ENCODE measurements at places on chromosomes 4 and X.

- DNase-seq, result no peak
These were observed 7.6 kb upstream of the LAMP2 start for GRCh38 chrX:120476714-120477113.

GRCh38 chr4:150007512-150007911 is 70.7 kb upstream of the DCLK2 start:
- no peak for DNase-seq

- no peak for DNase-seq
These were observed 91.7 kb upstream of the HPGD start for GRCh38 chr4:174613979-174614378.

GRCh38 chrX:70176938-70177533 is at the start of gene DGAT2L6:
Gene DGAT2L6, plus strand, starts transcription at chrX:70177483. Its CDS starts 100 bp downstream, at chrX:70177583.
- DNase-seq, result no peak

DNA sequence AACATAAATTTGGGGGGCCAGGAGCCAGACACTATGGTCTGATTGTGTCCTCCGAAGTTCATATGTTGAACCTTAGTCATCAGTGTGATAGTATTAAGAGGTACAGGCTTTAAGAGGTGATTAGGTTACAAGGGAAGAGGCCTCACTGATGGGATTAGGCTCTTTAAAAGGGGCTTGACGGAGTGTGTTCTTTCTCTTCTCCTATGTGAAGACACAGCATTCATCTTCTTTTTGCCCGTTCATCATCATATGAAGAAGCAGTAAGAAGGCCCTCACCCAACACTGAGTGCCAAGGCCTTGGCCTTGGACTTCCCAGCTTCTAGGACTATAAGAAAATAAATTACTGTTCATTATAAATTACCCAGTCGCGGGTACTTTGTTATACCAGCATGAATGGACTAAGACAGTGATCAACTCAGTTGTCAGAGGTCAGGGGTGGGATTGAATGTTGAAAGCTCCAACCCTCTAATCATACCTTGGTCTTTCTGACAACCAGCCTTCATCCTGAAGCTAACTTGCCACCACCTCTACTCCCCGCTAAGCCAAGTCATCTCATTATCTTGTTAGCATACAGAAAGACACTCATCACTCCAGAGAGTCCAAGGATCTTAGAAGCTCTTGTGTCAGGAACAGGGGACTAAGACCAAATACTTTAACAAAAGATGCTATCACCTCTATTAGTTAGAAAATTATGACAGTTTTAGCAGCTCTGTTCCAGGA is 543.4 kb upstream of the DIPK2B start:
- DNase-seq, result no peak

DNA sequence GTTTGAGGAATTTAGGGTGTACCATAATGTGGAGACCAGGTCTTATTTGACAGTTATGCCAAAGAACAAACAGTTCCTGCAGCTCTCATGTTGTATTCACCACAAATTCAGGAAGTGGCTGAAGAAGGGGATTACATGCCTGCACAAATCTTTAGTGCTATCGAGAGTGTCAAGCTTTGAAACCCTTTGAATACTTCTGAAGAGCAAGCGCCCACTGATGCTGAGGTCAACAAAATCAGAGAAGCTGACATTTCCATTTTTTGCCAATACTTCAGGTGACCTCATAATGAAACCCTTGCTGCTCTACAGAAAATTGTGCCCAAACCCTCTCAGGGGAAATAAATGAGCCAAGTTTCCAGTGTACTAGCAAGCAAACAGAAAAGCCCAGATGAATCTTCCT is 28.4 kb downstream of the PAK3 start:
- no peak for DNase-seq

DNA sequence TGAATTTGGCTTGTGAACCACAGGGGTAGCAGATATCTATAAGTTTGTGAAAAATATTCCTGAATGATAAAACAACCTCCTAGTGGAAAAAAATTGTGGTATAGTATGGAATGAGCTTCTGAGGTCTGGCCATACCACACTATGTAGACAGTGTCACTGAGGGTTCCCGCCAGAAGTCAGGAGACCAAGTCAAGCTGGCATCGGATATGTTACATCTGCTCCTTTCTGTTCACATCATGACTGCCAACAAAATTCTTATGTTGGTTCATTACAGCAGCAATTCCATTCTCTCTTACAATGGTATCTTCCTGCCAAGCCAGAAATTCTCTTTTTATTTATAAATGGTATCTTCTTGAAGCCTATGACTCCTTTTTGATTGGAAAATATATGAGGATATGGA is 273.0 kb downstream of the PPP3CA start:
- DNase-seq, result no peak

DNA sequence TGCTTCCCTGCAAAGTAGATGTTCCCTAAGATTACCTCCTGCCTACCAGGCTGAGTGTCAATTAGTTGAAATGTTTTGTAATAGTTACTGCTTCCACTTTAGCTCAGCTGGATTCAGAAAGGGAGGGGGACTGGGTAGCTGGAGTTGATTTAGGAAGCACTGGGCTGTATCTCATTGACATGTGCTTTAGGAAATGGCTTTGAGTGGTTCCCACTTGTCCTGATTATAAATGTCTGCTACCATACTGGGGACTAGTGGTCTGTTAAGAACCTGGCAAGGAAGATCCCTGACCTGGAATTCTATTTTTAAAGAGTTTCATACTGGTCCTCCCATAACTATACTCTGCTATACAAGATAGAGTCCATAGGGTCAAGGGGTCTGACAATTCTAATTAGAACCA is 363.9 kb upstream of the PPP1R2C start:
- no peak for DNase-seq

DNA sequence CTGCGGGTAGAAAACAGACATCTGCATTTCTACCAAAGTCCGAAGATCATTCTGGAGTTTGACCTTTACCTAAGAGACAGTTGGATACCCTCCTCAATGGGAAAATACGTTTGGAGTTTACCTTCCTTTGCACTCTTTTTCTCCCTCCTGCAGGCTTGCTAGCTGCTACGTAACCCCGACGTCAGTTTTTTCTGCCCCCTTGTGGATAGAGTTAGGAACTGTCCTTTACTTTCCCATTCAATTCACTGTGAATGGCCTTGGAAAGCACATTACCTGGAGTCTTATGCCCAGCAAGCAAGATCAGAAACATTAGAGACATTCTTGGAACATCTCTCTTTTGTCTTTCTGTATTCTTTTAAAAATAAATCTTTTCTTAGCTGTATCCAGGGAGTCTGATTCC is 250.7 kb downstream of the NAP1L3 start:
- DNase-seq, result peak; percentile 6

- DNase-seq, result peak; percentile 21
These were observed 129.4 kb upstream of the ARSJ start for GRCh38 chr4:114108869-114109268.

DNA sequence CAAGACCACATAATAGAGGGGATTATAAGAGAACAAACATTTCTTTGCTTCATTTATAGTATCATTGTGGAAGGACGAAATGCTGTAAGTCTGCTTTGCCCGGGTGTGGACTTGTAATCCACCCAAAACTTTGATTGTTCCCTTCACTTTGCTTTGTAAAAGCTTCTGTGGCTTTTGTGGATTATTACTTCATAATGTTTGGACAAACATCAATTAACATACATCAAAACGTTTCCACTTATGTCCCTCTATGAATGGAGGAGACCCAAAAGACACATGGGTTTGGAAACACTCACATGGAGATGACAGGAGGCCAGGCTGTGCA is 415.4 kb downstream of the SPRY1 start:
- DNase-seq, result no peak

- DNase-seq, result no peak
These were observed 72.7 kb downstream of the ANXA10 start for GRCh38 chr4:168164915-168165548.

GRCh38 chr4:149077181-149077580 is 635.0 kb upstream of the NR3C2 start:
- DNase-seq, result no peak

- no peak for DNase-seq
These were observed 298.3 kb downstream of the EVC2 start for GRCh38 chr4:5409972-5410618.

DNA sequence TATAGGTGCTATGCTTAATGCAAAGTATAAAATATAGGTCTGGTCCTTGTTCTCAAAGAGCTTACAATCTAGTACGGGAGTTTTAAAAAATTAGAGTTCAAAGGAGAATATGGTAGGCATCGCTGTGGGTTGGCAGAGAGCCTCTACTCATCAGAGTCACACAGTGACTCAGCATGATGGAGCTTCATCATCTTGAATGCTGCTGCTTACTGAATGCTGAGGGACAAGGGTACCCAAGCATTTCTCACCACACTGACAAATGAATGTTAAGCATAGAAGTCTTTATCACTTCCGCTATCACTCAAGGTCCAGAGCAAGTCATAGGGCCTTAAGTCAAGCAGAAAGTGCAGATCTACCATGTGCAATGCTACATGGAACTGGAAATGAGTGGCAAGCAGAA is 268.6 kb upstream of the IGFBP7 start:
- DNase-seq, result no peak

- peak; percentile 15 for DNase-seq
These were observed 48.8 kb downstream of the RPS6KA3 start for GRCh38 chrX:20217906-20218305.

DNA sequence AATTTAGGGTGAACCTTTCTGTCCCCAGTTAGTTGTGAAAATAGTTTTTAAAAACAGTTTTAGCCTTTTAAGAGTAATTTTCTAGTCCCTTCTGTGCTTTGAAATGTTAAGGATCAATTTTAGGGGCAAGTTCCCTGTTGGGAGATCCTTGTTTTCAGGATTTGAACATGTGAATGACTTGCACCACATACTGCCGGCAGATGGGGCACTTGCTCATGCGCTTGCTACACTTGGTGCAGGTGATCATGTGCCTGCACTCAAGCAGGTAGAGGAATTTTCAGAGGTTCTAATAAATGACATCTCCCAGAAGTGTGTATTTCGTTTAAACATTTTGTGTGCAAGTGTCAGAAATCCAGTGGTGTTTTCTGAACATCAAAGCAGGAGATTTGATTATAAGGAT is 195.9 kb downstream of the CHM start:
- DNase-seq, result no peak

GRCh38 chrX:152733261-152733975 is at the start of the genes CSAG1 and MAGEA12:
Gene CSAG1, minus strand, starts transcription at chrX:152733721. Its CDS starts 1,261 bp downstream, at chrX:152732460.
Gene MAGEA12, plus strand, starts transcription at chrX:152733757. Its CDS starts 2,405 bp downstream, at chrX:152736162.
- DNase-seq, result no peak

GRCh38 chr4:77349796-77350195 is 192.8 kb downstream of the CCNG2 start:
- DNase-seq, result no peak

DNA sequence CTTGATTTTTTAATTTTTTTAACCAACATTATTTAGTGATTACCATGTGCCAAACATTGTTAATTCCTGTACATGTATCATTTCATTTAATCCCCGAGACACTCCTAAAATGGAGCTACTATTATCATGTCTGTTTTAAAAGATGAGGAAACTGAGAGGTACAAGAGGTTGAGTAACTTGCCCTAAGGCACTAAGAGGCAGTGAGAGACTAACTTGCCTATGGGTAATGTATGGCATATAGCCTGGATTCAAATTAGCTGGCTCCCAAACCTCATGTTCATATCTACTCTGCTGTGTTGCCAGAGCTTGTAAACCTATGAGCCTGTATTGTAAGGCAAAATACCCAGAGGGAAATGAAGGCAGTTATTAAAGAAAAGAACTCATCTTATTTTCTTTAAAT is 443.6 kb downstream of the IL15 start:
- no peak for DNase-seq

DNA sequence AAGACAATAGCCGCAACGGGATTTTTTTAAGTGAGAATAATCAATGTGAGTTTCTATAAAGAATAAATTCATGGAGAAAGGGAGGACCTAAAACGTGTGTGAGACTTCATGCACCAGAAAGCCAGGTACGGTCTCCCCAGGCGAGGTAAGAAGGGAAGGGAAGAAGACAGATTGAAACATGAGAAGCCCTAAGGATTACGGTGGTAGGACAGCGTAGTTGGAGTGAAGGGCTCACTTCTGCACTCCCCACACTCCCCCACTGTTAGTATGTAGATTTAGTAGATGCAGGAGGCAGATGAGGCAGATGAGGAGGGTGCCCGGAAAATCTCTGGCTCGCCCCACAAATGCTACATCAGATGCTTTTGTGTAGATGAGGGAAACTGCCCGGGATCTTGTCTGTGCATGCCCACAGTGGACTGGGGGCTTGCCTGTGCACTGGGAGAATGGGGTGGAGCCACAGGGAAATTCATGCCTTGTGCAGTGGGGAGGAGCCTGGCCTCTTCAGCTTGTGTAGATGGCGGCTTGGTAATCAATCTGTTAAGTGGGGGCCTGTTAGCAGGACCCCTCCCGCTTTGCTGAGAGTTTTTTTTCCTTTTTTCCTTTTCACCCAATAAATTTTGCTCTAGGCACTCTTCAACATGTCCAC is 1544.5 kb upstream of the TENM3 start:
- no peak for DNase-seq

DNA sequence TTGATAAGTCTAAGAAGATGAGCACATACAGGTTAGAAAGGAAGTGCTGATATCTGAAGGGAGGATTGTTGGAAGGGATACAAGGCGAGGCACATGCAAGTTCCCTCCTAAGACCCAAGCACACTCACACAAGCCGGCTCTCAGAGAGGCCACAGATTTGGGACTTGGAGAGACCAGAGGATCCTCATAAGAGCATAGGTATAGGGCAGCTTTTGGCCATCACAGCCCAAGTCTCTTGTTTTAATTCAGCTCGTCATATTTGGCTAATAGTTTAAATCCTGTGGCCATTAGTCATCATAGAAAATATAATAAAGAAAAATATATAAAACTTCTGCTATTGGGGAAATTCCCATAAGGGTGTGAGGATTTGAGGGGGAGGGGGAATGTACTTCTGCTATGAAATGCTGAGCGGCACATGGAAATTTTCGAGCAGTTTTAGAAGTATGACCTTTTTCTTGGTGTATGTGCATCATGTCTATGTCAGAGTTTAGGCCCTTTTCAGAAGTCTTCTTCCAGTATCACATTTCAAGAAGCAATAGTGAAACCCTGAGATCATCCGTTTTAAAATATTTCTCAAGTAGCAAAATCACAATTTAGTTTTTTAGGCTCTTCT is 97.7 kb downstream of the NFKB1 start:
- no peak for DNase-seq

GRCh38 chr4:6095023-6095752 is 77.0 kb upstream of the C4orf50 start:
- DNase-seq, result peak; percentile 78

DNA sequence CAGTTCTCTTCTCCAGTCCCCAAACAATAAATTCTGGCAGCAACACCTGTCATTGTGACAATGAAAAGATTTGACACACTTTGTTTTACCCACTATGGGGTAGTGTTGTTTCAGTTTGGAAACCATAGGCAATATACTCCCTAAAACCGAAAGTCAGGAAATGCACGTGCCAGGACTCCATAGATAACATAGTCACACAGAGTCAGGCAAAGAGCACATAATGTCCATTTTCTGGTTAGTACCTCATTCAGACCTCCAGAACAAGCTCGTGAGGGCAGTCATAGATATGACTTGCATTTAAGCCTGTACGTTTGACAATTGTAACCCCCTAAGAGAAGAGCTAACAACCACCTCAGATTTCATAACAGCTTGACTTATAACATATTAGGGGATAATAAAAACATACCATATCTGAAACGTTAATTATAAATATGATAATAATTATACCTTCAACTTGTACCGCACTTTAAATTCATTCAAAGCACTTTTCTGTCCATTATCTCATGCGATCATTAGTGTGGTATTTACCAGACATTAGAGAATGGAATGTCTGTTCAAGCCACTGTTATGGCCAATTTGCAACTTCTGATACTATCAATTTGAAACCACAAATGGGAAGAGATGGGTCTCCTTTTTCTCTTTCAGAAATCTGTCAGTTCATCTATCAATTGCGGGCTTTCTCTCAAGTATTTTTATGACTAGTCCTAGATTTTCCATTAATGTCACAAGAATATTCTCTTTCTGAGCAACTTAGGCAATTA is 147.4 kb downstream of the LDB2 start:
- no peak for DNase-seq

- DNase-seq, result no peak
These were observed 34.7 kb downstream of the LUZP4 start for GRCh38 chrX:115324194-115324593.
